ENCODE measurements at places on chromosomes 4 and X.

DNA sequence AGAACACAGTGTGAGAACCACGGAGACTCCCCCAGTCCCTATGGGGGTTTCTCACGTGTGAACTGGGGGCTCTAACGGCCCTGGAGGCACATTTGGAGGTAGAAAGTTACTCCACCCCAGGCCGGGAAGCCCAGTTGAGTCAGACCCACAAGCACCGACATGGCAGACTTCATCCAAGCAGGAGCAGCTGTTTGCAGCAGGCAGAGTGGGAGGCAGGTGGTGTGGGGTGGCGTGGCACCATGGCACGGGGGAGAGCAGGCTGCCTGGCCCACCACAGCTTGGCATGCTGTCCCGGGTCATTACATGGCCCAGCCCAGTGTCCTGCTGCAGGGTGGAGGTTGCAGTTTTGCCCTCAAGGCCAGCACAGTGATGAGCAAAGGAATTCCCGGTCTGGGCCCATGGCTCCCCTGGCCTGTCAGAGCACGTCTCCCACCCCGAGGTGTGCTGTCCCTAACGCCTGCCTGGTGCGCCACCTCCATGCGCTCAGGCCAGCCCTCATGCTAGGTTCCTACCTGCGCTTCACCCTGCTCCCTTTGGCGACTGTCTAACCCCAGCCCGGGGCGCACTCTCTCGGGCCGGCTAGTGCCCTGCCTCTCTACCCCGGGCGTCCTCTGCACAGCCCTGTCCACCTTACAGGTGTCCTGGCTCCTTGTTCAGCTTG is 90.6 kb upstream of the AFAP1 start:
- DNase-seq: no peak

DNA sequence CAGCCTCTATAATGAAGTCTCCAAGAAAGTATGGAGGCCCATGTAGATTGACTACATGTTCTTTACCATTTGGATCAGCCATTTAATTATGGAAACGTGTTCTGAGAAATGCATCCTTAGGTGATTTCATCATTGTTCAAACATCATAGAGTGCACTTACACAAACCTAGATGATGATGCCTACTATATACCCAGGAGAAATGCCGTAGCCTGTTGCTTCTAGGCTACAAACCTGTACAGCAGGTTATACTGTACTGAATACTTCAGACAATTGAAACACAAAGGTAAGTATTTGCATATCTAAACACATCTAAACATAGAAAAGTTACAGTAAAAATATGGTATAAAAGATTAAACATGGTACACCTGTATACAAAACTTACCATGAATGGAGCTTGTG is 186.5 kb upstream of the FSTL5 start:
- no peak for DNase-seq

DNA sequence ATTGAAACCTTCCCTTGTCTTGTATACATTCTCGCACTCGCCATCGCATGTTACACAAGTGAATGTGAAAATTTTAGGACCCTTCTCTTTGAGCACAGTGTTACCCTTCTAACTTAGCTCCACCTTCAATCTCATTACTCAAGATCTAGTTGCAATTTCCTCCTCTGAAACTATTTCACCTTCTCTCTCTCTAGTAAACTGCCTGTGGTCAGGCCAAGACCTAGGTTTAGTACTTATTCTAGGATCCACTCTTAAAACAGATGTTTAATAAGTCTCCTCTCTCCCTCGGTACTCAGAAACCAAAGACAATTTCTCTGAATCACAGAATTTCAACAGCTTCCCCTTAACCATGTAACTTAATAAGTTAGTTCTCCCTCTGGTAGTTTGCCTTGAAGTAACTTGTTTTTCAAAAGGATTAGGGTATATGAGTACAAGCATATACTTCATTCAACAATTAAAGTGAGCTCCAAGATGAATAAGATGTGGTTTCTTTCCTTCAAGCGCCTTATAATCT is 156.0 kb downstream of the SH3KBP1 start:
- no peak for DNase-seq

- DNase-seq: no peak
Measured at GRCh38 chr4:186910385-186910784, 186.7 kb upstream of the FAT1 start.

- no peak for DNase-seq
Measured at GRCh38 chr4:53695540-53696463, 104.5 kb upstream of the LNX1 start.

DNA sequence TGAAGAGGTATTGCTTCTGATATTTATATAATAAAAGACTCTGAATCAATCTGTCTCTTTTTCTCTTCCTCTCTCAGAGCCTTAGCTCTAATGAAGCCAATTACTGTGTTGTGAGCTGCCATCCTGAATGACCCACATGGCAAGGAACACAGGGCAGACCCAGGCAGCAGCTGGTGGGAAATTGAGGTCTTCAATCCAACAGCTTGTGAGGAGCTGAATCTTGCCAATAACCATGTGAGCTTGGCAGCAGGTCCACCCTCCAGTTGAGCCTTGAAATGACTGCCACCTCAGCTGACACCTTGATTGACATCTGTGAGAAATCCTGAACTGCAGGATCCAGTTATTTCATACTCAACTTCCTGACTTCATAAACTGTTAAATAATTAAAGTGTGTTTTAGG is 149.4 kb downstream of the NDST4 start:
- DNase-seq: no peak

DNA sequence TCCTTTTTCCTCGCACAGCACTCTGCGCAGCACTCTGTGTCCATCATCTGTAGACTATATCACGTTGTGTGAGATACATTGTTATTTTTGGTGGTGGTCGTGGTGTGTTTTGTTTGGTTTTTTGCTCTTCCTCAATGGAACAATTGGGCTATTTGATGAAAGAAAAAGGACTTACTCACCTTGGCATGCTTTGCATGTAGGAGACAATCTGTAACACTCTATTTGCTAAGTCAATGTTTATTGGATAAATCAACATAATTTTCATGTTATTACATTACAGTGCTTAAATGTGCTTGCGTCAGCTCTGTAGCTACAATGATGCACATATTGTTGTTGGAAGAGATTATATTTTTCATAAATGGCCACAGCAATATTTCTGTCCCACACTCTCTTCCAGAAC is 12.5 kb upstream of the CD99 start:
- DNase-seq: no peak

- DNase-seq: no peak
Measured at GRCh38 chr4:10691651-10692050, 7.1 kb upstream of the CLNK start.

GRCh38 chrX:30635630-30636029 is 17.6 kb upstream of the GK start:
- peak; percentile 11 for DNase-seq

GRCh38 chr4:152610131-152610530 is 69.7 kb downstream of the TMEM154 start:
- no peak for DNase-seq

GRCh38 chrX:84189125-84189524 is 1.1 kb upstream of the RPS6KA6 start:
- no peak for DNase-seq

GRCh38 chrX:78109458-78109857 is 5.4 kb downstream of the PGK1 start:
- DNase-seq: no peak

DNA sequence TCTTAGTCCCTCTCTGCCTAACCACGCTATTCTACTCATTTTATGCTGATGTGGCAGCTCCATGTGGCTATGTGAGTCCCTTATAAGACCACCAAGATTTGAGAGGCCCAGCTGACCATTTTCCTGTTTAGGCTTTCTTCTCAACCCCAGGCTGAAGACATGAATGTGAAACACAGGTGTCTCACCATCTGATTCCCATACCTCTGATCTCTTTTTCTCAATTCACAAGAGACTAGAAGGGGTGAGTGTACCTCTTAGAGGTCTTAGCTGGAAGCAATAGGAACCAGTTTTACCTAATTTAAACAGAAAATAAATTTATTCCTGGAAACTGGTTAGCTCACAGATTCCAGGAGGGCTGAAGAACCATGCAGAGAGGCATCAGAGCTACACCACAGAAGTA is 276.5 kb upstream of the FMR1 start:
- DNase-seq: no peak

GRCh38 chrX:132267392-132267791 is 48.1 kb upstream of the RAP2C start:
- no peak for DNase-seq

GRCh38 chr4:183241322-183241640 is 78.8 kb downstream of the CLDN22 start:
- peak; percentile 64 for DNase-seq

- DNase-seq: peak; percentile 63
Measured at GRCh38 chr4:100823066-100823992, 305.5 kb upstream of the EMCN start.

DNA sequence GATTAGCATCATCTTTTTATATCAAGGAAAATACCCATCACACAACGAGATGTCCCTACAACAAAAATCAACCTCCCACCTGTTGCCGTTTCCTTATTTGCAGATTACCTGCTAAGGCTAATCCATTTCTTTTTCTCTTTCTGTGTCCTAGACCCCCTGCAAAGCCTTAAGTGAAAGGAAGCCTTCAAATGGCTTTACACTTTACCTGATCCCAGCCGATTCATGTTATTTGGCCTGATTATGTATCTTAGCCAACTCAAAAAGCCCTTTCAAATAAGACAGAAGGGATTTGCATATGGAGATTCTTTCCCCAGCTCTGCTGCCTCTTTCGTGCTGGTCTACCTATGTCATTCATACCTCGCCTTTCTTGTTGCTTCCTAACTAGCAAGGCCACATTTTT is 14.4 kb downstream of the ABCG2 start:
- no peak for DNase-seq

GRCh38 chr4:54723820-54724219 is 66.1 kb downstream of the KIT start:
- no peak for DNase-seq

DNA sequence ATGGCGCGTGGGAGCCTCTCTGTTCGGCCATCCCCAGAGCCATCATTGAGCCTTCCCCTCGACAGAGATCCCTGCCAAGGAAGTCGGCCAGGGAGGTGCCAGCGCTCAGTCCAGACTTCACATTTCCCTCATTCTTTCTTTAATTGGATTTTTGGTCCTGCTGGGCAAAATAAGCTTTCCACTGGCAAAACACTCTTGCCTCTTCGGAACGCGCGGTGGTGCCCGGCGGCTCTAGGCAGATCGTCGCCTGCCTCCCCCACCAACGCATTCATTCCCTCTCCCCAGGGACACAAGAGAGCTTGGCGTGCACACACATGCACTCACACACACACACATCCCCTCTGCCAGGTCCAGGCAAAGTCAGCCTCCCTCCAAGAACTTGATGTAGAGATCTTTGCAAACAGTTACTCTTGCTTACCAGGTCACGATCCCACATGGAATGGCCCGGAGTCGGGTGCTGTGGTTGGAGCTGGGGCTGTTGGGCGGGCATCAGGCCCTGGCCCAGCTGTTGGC is 257.1 kb downstream of the BCOR start:
- DNase-seq: no peak

- no peak for DNase-seq
Measured at GRCh38 chr4:123346951-123347350, 49.6 kb upstream of the SPRY1 start.

DNA sequence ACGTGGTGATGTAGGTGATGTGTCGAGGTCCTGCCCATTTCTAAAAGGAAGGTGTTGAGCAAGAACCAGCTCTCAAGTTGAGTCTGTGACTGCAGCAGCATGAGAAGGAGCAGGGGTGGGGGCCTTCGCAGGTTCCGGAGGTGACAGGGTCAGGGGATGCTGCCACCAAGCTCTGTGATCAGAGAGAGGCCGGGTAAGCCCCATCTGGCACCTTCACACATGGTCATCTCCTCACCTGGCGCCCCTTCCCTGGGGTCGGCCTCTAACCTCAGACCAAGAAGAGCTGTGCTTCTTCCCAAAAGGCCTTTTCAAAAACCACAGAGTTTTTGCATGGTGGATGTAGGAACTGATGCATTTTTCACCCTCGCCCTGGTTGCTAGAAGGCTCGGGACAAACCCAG is 137.6 kb downstream of the CPZ start:
- DNase-seq: no peak

GRCh38 chr4:23856630-23857029 is 33.2 kb downstream of the PPARGC1A start:
- DNase-seq: no peak

DNA sequence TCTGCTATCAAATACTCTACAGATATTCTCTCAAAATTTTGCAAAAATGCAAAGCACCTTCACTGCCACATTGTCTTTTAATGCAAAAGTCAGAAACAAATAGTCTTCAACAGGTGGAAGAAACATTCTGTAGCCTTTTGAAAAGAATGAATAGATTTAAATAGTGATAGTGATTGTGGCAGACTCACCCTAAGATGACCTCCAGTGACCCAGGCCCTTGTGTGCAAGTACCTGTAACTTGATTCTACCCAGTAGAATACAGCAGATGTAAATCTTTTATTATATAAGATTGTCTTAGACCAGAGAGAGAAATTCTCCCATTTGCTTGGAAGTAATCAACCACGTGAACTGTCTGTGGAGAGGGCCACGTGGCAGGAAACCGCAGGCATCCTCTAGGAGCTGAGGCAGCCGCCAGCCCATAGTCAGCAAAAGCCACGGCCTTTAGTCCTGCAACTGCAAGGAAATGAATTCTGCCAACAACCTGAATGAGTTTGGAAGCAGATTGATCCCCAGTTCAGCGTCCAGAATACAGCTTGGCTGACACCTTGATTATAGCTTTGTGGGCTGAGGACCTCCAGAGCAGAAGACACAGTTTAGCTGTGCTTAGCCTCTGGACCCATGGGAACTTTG is 272.5 kb downstream of the ARHGAP10 start:
- no peak for DNase-seq

DNA sequence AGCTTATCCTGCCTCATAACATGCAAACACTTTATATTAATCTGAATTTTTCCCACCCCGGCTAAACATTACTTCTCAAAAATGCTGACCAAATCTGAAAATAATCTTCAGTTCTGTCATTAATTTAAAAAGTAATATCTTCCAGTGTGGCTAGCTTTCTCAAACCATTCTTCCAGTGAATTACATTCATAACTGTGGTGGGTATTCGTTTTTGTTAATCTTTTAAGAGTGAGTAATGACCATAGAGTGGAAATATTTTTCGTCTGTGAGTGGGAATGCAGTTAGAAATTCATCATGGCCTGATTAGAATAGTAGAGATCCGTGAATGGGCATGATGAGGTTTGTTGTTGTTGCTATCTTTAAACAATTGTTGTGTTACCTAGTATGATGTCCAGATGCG is 138.6 kb upstream of the SFRP2 start:
- no peak for DNase-seq

DNA sequence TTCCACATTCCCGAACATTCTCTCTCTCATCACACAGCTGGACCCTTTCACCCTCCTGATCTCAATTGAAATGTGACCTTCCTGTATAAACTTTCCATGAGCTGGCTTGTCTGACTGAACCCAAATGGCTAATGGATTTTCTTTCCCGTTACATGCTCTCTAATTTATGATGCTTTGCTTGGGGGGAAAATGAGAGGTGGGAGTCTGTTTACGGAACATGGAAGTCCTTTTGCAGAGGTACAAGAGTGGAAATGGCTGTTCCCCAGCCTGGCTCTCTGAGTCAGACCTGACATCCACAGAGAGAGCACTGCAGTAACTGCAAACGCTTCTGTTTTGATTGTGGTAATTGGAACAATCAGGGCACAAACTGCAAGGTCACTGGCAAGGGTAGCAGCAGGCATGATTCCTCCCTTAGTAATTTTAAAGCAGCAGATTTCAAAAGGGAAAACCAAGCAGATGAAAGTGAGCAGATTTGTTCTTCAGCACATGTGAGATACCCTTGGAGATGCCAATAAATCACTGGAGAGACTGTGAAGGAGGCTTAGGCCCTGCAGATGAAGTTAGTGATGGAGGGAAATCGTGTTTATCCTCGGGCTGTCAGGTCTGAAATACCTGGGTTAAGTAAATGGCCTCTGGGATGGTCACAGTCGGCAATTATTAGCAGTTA is 83.9 kb downstream of the SNCA start:
- DNase-seq: peak; percentile 79

GRCh38 chr4:95085124-95085833 is 327.5 kb downstream of the BMPR1B start:
- DNase-seq: no peak

Data from HCEC 1CT (cell line).